Fibroblast of upper back skin (primary cell): ENCODE measurements at places on chromosomes 6 and 20.

- DNase-seq = no peak
These were observed 23.6 kb upstream of the WFDC2 start for GRCh38 chr20:45445805-45446562.

DNA sequence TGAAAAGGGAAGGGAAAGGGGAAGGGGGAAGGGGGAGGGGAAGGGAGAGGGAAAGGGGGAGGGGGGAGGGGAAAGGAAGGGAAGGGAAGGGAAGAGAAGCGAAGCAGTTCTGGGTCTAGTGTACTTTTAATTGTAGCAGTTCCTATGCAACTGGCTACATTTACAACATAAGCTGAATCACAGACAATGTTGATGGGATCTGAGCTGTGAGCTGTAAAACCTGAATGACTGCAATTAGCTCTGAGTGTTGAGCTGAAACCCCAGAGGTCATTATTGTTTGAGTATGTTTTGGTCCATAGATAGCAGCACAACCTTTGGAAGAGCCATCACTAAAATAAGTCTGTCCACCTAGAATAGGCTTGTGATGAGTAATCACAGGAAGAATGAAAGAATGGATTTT is 7.2 kb upstream of the ABHD12 start:
- DNase-seq = peak; percentile 12

DNA sequence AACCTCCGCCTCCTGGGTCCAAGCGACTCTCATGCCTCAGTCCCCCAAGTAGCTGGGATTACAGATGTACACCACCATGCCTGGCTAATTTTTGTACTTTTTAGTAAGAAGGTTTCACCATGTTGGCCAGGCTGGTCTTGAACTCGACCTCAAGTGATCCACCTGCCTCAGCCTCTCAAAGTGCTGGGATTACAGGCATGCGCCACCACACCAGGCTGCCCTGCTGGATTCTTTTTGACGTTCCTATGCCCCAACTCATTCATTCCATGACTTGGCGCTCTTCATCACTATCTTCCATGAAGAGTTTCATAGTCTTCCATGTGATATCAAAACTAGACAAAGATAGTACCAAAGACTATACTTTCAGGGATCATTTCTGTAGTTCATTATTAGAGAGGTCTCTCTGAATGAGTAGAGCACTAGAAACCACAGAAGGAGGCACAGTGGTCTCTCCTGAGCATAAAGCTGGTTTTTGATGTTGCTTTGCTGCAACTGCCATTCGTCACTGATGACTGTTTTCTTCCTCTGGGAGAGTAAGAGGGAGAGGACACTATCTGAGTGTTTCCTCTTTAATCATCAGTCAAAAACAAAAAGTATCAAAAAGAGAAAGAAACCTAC is 23.5 kb downstream of the DNAAF9 start:
- DNase-seq = no peak

GRCh38 chr6:52027699-52028098 is 59.7 kb downstream of the PKHD1 start:
- no peak for DNase-seq

- no peak for DNase-seq
These were observed 410.4 kb downstream of the MAFB start for GRCh38 chr20:40278673-40279072.

- no peak for DNase-seq
These were observed 115.9 kb upstream of the ARMC2 start for GRCh38 chr6:108732091-108732870.
